ENCODE measurements at places on chromosomes 12 and 14. TPM values are rescaled to one million over a fixed set of nuclear protein-coding genes. Genes with fewer than 3 reads are reported as not detected.
A peak's percentile ranks its signal among the peaks of the same experiment; 100 is the strongest.

C3AR1 gene
- total RNA-seq = 0.27 TPM

MOK gene
- 10.1 TPM for total RNA-seq

PIWIL1 gene
- total RNA-seq = not detected

CLEC1B gene
- total RNA-seq = not detected

ZDHHC22 gene
- total RNA-seq = 0.13 TPM

SERPINA9 gene
- total RNA-seq = not detected

RNASE3 gene
- total RNA-seq = not detected

- no peak overlapping the region for H3K27ac ChIP-seq
- no peaks in the 10 kb centered on the region for H3K27me3 ChIP-seq
- no peak for DNase-seq
- H3K4me3 ChIP-seq = no peak overlapping the region
Observed at GRCh38 chr12:125122668-125123067, 57.4 kb downstream of the AACS start.

GRCh38 chr12:59657266-59657665 is 61.4 kb downstream of the SLC16A7 start:
- no peaks in the 10 kb centered on the region for H3K27me3 ChIP-seq
- no peak for DNase-seq
- H3K36me3 ChIP-seq = no peaks in the 10 kb centered on the region
- no peak overlapping the region for H3K27ac ChIP-seq
- H3K4me3 ChIP-seq = no peak overlapping the region

GRCh38 chr14:72883961-72884360 is 9.9 kb downstream of the DPF3 start:
- no peak overlapping the region for H3K4me3 ChIP-seq
- H3K27ac ChIP-seq = no peak overlapping the region
- no peaks in the 10 kb centered on the region for H3K27me3 ChIP-seq
- DNase-seq = no peak
- H3K36me3 ChIP-seq = peaks cover 1% of the 10 kb centered on the region
- no peaks in the 10 kb centered on the region for H3K4me1 ChIP-seq

- H3K27ac ChIP-seq = no peak overlapping the region
- peaks cover 3% of the 10 kb centered on the region for H3K36me3 ChIP-seq
- H3K4me3 ChIP-seq = no peak overlapping the region
Observed at GRCh38 chr14:74147571-74147970, 62.8 kb downstream of the LIN52 start.

DNA sequence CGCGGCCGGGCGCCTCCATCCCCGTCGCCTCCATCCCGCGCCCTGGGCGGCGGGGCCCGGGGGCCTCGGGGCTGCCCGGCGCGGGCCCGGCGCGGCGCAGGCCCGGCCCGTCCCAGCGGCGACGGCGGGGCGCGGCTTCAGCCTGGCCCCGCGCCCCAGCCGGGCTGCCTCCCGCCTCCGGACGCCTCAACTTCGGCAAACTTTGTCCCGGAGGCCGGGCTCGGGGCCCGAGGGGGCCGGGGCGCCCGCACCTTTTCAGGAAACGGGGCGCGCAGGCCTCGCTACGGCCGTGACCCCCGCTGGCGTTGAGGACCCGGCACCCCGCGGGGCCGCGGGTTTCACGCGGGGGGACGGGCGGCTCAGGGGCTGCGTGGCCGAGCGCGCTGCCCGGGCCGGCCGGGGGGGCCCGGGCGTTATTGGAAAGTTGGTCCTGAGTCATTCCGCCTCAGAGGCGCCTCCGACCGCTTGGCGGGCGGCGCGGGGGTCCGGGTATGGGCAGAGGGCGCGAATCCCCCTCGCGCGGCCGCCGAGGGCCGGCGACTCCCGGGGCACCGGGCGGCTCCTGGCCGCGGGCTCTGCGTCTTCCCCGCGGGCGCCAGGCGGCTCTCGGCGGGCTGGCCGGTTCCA is 575 bp downstream of the TRAF3 start:
- H3K4me3 ChIP-seq = peak overlapping the region; percentile 75
- peak overlapping the region; percentile 72 for H3K27ac ChIP-seq
- DNase-seq = peak; percentile 53
- no peaks in the 10 kb centered on the region for H3K36me3 ChIP-seq

DNA sequence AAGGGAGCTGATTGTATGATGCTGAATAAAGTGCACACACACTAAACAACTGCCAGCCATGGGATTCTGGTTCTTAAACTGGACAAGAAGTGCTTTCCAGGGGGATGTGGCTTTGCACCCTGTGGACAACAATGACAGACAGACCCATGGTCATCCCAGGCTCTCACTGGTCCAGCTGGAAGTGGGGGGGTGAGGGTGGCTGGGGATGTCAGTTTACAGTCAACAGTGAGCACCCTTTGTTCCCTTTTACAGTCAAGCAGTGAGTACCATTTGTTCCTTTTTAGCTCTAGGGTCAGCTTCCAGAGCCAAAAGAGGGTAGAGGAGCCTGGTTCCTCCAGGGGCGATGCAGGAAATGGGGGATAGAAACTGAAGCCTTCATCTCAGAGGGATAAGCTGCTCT is 100.7 kb downstream of the SMOC1 start:
- H3K36me3 ChIP-seq = no peaks in the 10 kb centered on the region
- no peak overlapping the region for H3K4me3 ChIP-seq
- no peak overlapping the region for H3K27ac ChIP-seq
- no peak for DNase-seq
- no peaks in the 10 kb centered on the region for H3K4me1 ChIP-seq
- H3K27me3 ChIP-seq = peaks cover 26% of the 10 kb centered on the region

DNA sequence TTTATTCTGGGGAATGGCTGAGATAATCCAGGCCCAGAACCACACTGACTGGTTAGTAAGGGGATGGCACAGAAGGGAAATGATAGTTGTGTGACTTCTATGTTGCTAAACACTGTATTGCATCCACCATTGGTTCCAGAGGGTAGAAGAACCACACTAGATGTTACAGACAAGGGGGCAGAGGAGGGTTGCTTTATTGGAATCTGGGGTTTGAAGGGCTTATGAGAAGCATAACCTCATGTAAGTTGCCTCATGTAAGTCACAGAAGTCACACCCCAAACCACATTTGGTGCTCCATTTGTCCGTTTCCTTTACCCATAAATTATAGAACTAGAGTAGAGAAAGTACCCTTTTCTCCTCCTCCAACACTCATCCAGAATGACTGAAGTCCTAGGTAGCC is 5.5 kb upstream of the PSMA6 start:
- peaks cover 8% of the 10 kb centered on the region for H3K4me1 ChIP-seq
- no peak overlapping the region for H3K4me3 ChIP-seq
- H3K27ac ChIP-seq = no peak overlapping the region
- H3K36me3 ChIP-seq = peaks cover 5% of the 10 kb centered on the region

- no peak for DNase-seq
- H3K27ac ChIP-seq = no peak overlapping the region
- H3K4me3 ChIP-seq = no peak overlapping the region
Observed at GRCh38 chr12:111303531-111303930, 65.4 kb downstream of the PHETA1 start.

GRCh38 chr12:76518699-76519098 is 40.9 kb downstream of the OSBPL8 start:
- no peak for DNase-seq
- H3K36me3 ChIP-seq = peaks cover 3% of the 10 kb centered on the region
- H3K27ac ChIP-seq = no peak overlapping the region
- peaks cover 15% of the 10 kb centered on the region for H3K4me1 ChIP-seq
- H3K27me3 ChIP-seq = no peaks in the 10 kb centered on the region

GRCh38 chr12:32139064-32139421 is 32.4 kb downstream of the BICD1 start:
- H3K4me1 ChIP-seq = peaks cover 23% of the 10 kb centered on the region
- no peak for DNase-seq
- H3K27ac ChIP-seq = peak overlapping the region; percentile 22
- H3K36me3 ChIP-seq = no peaks in the 10 kb centered on the region
- peak overlapping the region; percentile 58 for H3K4me3 ChIP-seq
- H3K27me3 ChIP-seq = no peaks in the 10 kb centered on the region

- no peaks in the 10 kb centered on the region for H3K27me3 ChIP-seq
- no peak for DNase-seq
- H3K27ac ChIP-seq = no peak overlapping the region
- peaks cover 23% of the 10 kb centered on the region for H3K4me1 ChIP-seq
- no peak overlapping the region for H3K4me3 ChIP-seq
Observed at GRCh38 chr12:12229556-12230092, 37.2 kb downstream of the LRP6 start.

DNA sequence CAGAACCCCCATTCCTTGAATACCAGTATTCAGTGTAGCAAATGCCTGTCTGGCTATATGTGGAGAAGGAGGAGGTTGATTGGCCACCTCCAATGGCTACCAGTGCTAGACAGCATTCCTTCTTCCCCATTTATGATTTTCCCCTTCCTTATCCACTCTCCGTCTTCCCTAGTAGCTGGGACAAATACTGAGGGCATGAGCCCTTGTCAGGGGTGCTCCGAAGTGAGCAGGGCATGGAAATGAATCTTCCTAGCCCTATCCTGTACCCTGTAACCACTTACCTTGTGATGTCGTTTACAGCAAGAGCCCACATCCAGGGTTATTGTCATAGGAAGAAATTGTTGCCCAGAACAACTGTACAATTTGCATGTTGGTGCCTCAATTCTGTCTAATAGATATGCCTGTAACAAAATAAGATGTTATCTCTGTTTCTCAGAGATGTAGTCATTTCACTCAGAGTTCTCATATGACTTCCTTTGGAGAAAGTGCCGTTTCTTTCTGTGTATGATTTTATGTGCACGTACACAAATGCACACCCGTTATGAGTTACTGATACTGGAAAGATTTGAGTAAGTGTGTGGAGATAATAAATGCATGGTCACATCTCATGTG is 423.7 kb downstream of the EGLN3 start:
- H3K27ac ChIP-seq = no peak overlapping the region
- no peaks in the 10 kb centered on the region for H3K27me3 ChIP-seq
- peaks cover 12% of the 10 kb centered on the region for H3K4me1 ChIP-seq
- no peak for DNase-seq

- no peaks in the 10 kb centered on the region for H3K4me1 ChIP-seq
- H3K27ac ChIP-seq = no peak overlapping the region
- no peak for DNase-seq
- no peaks in the 10 kb centered on the region for H3K36me3 ChIP-seq
- H3K4me3 ChIP-seq = no peak overlapping the region
- H3K27me3 ChIP-seq = no peaks in the 10 kb centered on the region
Observed at GRCh38 chr14:82060219-82060618, 526.6 kb upstream of the SEL1L start.

- no peak overlapping the region for H3K4me3 ChIP-seq
- DNase-seq = no peak
- peaks cover 14% of the 10 kb centered on the region for H3K27me3 ChIP-seq
- H3K4me1 ChIP-seq = no peaks in the 10 kb centered on the region
- H3K27ac ChIP-seq = no peak overlapping the region
- H3K36me3 ChIP-seq = no peaks in the 10 kb centered on the region
Observed at GRCh38 chr14:70094631-70095030, 94.1 kb downstream of the SLC8A3 start.

- H3K4me3 ChIP-seq = no peak overlapping the region
- H3K36me3 ChIP-seq = no peaks in the 10 kb centered on the region
- peaks cover 8% of the 10 kb centered on the region for H3K4me1 ChIP-seq
- H3K27me3 ChIP-seq = peaks cover 45% of the 10 kb centered on the region
- no peak for DNase-seq
Observed at GRCh38 chr12:107906707-107907106, 132.2 kb downstream of the ASCL4 start.

- H3K27me3 ChIP-seq = no peaks in the 10 kb centered on the region
- no peak overlapping the region for H3K27ac ChIP-seq
- no peak for DNase-seq
- H3K4me1 ChIP-seq = no peaks in the 10 kb centered on the region
Observed at GRCh38 chr14:74807853-74808545, 44.9 kb downstream of the YLPM1 start.

DNA sequence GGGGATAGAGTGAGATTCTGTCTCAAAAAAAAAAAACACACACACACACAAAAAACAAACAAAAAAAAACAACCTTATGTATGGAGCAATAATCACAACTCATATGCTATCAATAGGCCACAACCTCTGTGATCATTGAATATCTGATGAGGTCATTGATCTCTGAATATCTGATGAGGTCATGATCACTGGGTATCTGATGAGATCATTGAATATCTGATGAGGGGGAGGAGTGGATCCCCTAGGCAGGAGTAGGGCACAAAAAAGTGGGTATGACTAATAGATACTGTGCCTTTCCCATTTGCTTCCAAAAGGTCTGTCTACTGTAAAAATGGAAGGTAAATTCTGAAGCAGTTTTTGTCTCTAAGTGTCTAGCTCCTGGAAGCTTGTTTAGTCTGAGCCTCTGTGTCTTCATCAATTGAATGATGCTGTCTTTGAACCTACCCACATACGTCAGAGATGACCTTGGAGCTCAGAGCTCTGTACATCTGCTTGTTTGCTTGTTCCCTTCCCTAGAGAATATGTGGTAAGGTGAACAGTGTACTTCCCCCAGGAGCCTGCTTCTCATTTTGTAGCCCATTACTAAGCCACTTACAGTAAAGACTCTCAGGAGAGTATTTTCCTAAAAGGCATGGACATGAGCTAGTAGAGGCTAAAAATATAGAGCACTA is 13.6 kb downstream of the PAH start:
- H3K4me1 ChIP-seq = no peaks in the 10 kb centered on the region
- no peak overlapping the region for H3K27ac ChIP-seq
- no peaks in the 10 kb centered on the region for H3K27me3 ChIP-seq
- no peak for DNase-seq

GRCh38 chr14:73714656-73715081 is 485 bp upstream of the PNMA1 start:
- H3K4me3 ChIP-seq = peak overlapping the region; percentile 62
- H3K27me3 ChIP-seq = no peaks in the 10 kb centered on the region
- H3K4me1 ChIP-seq = peaks cover 48% of the 10 kb centered on the region
- H3K27ac ChIP-seq = peak overlapping the region; percentile 90
- H3K36me3 ChIP-seq = peaks cover 13% of the 10 kb centered on the region
- DNase-seq = no peak

DNA sequence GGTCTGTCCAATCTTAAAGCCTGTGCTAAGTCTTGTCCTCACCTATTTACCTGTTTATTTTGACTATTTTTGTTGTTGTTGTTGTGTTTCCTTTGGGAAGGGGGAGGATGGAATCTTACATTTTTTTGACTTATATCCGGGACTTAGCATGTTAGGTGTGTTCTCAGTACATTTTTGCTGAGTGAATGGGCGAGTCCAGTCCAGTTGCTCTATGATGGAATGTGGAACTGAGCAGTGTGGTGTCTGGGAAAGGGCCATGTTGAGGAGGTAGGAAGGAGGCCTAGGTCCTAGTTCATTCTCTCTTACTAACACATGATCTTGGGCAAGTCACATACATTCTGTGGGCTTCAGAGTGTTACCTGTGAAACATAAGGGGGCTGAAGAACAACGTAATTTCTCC is 80.9 kb upstream of the SLC38A2 start:
- no peak overlapping the region for H3K27ac ChIP-seq
- H3K27me3 ChIP-seq = no peaks in the 10 kb centered on the region
- DNase-seq = no peak
- peaks cover 40% of the 10 kb centered on the region for H3K4me1 ChIP-seq

GRCh38 chr12:9066755-9067423 is 48.8 kb downstream of the A2M start:
- no peak overlapping the region for H3K4me3 ChIP-seq
- no peaks in the 10 kb centered on the region for H3K27me3 ChIP-seq
- H3K4me1 ChIP-seq = peaks cover 22% of the 10 kb centered on the region
- H3K27ac ChIP-seq = no peak overlapping the region
- DNase-seq = no peak

- DNase-seq = no peak
- no peaks in the 10 kb centered on the region for H3K4me1 ChIP-seq
- H3K36me3 ChIP-seq = no peaks in the 10 kb centered on the region
- no peak overlapping the region for H3K27ac ChIP-seq
- peaks cover 42% of the 10 kb centered on the region for H3K27me3 ChIP-seq
Observed at GRCh38 chr12:98317939-98318899, 197.2 kb upstream of the TMPO start.

Measured in chondrocyte (in vitro differentiated cells).